SHP77 (cell line): ENCODE measurements at places on chromosomes 11 and 22.

GRCh38 chr11:125685228-125685627 is 4.6 kb upstream of the ACRV1 start:
- DNase-seq: no peak

DNA sequence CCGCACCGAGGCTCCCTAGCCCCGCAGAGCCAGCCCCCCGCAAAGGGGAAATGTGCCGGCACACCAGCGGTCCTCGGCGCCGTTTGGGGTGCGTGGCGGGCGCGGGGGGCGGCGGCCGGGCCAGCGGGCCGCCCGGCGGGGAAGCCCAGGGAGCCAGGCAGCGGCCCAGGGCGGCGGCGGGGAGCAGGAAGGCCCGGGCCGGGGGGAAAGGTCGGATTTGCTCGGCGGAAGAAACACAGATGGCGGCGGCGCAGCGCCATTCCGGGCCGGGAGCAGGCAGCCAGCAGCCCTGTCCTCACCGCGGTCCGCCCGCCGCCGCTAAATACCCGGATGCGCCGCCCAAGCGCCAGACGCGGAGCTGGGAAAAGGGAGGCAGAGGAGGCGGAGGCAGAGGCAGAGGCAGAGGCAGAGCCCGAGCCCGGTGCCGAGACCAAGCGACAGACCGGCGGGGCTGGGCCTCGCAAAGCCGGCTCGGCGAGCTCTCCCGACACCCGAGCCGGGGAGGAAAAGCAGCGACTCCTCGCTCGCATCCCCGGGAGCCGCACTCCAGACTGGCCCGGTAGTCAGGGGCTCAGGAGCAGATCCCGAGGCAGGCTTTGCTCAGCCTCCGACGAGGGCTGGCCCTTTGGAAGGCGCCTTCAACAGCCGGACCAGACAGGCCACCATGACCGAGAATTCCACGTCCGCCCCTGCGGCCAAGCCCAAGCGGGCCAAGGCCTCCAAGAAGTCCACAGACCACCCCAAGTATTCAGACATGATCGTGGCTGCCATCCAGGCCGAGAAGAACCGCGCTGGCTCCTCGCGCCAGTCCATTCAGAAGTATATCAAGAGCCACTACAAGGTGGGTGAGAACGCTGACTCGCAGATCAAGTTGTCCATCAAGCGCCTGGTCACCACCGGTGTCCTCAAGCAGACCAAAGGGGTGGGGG is 2.6 kb upstream of the GCAT start:
- DNase-seq: peak; percentile 66

DNA sequence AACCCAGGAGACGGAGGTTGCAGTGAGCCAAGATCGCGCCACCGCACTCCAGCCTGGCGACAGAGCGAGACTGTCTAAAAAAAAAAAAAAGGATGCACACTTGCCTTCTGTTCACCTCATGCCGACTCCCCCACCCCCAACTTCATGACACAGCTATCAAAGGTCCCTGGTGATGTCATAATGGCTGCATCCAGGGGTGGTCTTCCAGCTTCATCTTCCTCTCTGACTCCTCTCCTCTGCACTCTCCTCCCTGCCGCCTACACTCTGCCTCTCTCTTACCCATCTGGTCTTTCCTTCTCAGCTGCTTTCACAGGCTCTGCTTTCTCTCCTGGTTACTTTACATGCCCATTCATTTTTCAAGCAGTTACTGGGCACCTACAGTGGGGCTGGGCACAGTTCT is 16.4 kb upstream of the KDM2A start:
- no peak for DNase-seq

DNA sequence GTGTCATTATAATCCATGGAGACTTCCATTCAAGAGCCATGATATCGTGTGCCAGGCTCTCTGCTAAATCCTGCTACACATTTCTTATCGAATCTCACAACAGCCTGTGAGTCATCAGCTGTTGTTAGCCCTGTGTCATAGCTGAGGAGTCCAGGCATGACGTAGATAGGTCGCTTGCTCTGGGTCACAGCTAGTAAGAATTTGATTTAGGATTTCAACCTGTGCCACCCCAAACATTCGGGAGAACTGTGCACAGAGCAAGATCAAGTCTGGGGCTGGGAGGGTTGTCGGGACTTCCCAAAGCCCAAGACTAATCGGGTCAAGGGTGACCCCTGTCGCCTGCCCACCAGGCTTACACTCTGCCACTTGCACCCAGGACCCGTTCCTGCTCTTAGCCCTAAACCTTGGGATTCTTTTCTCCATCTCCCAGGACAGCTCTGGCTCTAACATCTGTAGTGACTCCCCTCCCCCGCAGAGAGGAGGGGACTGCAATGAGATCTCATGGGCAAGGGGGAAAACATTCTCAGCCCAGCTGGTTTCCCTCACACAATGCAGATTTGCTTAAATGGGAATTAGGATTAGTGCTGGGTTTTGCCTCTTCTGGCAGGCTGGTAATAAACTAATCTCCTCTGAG is 34.3 kb downstream of the TSPAN18 start:
- no peak for DNase-seq

- no peak for DNase-seq
Measured at GRCh38 chr11:66543263-66544107, 2.4 kb downstream of the ZDHHC24 start.

GRCh38 chr11:126809514-126810289 is 190.9 kb downstream of the KIRREL3 start:
- no peak for DNase-seq

DNA sequence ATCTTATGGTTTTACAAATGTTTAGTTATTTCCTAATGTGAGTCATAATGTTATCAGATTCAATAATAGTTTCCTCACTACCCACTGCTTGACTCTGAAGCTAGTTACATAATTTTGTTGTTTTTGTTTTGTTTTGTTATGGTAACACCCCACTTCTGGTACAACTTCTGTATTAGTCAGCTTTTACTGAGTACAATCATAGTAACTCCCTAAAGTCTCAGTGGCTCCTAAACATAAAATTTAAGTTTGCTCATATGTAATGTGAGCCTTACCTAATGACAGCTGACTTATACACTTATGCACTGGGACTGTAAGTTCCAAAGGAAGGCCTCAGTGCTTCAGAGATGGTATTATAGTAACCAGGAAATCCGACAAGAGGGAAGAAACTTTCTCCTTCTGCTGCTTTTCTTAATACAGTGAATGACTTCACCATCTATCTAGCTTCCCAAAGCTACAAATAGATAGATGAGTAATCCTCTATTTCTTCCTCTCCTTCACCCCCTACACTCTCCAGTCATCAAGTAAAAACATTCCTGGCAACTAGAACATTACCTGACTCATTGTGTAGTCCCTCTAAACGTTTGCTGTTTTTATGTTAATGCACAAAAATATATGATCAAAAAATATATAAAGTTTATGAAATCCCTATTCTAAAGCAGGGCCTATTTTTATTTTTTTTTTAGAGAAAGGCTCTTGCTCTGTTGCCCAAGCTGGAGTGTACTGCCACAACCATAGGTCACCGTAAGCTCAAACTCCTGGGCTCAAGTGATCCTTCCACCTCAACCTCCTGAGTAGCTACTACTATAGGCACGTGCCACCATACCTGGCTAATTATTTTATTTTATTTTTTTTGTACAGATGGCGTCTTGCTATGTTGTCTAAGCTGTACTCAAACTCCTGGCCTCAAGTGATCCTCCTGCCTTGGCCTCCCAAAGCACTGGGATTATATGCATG is 563.0 kb downstream of the SOX6 start:
- DNase-seq: no peak

GRCh38 chr22:27883656-27884350 is 35.3 kb downstream of the PITPNB start:
- no peak for DNase-seq

DNA sequence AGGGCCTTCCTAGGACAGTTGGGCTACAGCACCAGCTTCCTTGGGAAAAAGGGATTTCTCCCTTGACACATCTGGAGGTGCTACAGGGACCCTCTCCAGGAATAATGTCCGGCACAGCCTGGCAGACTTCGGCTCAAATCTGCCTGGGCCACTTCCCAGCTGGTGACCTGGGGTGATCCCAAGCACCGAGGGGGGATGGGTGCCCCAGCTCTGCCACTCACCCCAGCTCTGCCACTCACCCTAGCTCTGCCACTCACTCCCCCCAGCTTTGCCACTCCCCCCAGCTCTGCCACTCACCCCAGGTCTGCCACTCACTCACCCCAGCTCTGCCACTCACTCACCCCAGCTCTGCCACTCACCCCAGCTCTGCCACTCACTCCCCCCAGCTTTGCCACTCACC is 9.9 kb downstream of the OSBPL5 start:
- DNase-seq: no peak

DNA sequence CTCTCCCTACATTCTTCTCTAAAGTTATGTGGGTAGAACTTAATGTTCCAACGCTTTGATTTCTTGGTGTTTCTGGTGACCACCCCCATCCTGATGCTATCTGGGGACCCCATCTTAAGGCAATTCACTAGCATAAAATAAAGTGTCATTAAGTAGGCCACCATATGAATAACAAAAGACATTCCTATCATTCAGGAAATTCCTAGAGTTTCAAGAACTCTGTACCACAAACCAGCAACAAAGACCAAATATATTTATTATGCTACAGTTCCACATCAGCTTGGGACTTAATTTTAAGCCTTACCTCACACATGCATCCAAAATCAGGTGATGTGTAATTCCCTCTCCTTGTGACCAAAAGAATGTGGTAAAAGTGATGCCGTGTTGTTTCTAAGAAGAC is 254.6 kb upstream of the LRRC4C start:
- DNase-seq: no peak

- no peak for DNase-seq
Measured at GRCh38 chr11:101717619-101718018, 133.8 kb upstream of the TRPC6 start.

GRCh38 chr22:17827466-17827865 is 53.2 kb upstream of the BID start:
- no peak for DNase-seq

- DNase-seq: no peak
Measured at GRCh38 chr22:19218541-19219233, 40.2 kb upstream of the SLC25A1 start.

GRCh38 chr22:37208401-37209139 is 3.7 kb downstream of the SSTR3 start:
- no peak for DNase-seq

GRCh38 chr11:133164986-133165385 is 367.3 kb downstream of the OPCML start:
- no peak for DNase-seq

DNA sequence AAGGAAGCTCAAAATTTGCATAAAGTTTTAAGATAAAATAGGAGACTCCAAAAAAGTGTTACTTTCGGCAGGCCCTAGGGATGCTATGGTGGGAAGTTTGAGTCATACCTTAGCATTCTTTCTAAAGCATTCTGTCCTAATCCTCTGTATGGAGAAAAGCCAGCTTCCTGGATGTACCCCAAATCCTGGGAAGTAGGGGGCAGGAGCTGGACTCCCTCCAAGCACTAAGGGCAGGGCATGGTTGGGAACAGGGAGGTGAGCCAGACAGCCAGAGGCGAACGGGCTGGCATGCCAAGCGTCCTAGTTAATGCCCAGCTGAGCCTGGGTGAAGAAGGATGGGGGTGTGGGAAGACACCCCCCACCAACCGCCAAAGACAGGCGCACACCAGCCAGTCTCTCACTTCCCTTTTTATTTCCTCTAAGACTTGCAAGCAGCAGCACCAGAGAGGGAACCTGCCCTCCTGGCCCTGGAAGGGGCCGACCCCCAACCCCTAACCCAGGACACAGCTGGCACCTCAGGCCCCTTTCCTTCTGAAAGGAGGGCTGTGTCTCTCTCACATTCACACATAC is 23.9 kb downstream of the RTN4RL2 start:
- no peak for DNase-seq

DNA sequence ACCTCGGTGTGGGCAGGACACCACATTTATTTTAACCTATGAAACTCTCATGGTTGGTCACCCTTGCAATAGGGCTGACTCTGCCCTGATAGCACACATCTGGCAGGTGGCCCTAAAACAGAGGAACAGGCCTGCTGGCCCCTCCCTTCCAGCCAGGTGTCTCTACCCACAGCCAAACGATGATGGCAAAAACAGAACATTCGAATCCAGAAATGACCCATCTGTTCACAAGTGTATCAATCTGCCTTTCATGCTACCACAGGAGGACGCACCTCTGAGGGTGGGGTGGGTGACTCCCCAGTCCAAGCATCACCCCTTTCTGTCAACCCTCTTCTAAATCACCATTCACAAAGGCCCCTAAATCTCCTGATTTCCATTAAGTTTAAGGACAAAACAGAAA is 118.1 kb downstream of the ETS1 start:
- no peak for DNase-seq

DNA sequence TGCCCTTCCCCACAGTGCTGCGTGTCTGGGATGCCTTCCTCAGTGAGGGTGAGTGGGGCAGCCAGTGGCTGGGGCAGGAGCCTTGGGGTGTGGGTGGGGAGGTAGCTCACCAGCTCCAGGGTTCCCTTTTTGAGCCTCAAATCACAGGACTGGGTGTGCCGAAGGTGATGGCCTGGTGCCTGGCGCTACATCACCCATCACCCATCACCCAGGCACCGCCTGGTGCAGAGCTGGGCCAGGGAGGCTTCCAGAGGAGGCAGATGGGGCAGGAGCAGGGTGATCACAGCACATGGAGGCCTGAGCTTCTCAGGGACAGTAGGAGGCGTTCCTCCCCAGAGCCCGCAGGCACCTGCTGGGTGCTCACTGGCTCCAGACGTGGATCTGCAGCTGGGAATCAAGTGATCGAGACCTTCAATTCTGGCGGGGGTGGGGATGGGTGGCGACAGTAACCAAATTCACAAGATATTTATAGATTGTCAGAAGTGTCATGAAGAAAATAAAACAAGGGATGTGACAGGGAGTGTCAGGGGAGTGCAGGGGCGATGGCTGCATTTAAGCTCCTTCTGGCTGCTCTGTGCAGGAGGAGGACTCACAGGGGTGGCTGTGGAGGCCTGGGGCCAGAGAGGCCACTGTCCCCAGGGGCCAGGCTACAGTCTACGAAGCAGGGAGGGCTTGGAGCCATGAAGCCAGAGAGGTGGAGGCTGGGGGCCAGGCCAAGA is 3.2 kb downstream of the TBC1D10C start:
- peak; percentile 80 for DNase-seq

DNA sequence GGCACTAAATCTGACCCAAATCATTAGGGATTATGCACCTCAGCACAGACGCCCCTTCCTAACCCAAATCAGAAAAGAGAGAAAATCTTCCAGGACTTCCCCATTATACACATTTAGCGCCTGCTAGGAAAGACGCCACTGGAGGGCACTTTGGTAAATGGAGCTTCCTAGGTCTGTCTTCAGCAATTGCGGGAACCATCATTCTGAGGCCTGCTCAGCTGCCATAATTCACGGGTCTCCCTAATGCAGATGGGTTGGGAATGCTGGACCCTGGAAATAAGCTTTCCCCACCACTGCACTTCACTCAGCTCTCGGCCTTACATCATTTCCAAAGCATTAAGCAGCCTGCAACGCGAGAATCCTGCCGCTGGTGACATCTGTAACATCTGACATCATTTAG is 86.2 kb upstream of the OPCML start:
- no peak for DNase-seq

- no peak for DNase-seq
Measured at GRCh38 chr11:2513441-2513840, 68.6 kb downstream of the KCNQ1 start.

DNA sequence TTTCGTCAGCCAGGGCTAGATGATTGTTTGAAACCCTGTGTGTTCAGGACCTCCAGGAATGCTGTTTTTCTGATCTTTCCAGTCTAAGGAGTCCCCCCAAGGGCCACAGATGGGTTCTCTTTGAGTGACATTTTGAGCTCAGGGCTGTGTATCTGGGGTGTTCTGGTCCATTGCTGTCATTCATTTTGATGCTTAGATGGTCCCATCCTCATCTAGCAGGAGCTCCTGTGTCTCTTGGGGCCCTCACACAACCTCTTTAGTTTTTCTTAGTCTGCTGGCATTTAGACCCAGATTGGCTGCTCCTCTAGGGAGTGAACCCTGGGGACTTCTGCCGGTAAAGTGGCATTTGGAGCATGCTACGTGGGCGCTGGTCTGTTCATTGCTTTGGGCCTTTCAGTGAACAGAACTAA is 39.1 kb downstream of the MED15 start:
- DNase-seq: no peak
